Activated CD4-positive, alpha-beta T cell treated with anti-CD3 and anti-CD28 coated beads, Interleukin-2, amount 10 ng/mL, durations not matched to agents 24 days and 14 days (primary cell): ENCODE measurements at places on chromosomes 5 and 9.

GRCh38 chr5:10036136-10036815 lies 213.4 kb downstream of the ATPSCKMT start:
- no peak overlapping the region for H3K27ac ChIP-seq
- no peak overlapping the region for H3K4me3 ChIP-seq
- no peaks in the 10 kb centered on the region for H3K4me1 ChIP-seq
- no peak for DNase-seq
- H3K36me3 ChIP-seq: no peaks in the 10 kb centered on the region

DNA sequence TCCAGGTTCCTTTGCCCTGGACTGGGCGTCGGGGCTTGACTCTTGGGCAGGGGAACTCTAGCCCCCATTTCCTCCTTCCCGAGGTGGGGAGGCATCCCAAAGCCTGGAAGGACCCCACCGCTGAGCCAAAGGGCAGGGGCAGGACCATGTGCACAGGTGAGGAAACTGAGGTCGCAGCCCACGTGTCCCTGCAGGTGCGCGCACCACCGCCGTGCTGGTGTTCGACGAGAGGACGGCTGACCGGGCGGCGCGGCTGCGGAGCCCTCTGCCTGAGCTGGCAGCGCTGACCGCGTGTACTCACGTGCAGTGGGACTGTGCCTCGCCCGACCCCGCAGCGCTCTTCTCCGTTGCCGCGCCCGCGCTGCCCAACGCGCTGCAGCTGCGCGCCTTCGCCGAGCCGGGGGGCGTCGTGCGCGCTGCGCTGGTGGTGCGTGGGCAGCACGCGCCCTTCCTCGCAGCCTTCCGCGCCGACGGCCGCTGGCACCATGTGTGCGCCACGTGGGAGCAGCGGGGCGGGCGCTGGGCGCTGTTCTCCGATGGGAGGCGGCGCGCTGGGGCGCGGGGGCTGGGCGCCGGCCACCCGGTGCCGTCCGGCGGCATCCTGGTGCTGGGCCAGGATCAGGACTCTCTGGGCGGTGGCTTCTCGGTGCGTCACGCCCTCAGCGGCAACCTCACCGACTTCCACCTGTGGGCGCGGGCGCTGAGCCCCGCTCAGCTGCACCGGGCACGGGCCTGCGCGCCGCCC lies 2.8 kb downstream of the ADGRD2 start:
- H3K4me1 ChIP-seq: no peaks in the 10 kb centered on the region
- H3K36me3 ChIP-seq: no peaks in the 10 kb centered on the region
- H3K27me3 ChIP-seq: peaks cover 27% of the 10 kb centered on the region
- DNase-seq: no peak
- H3K27ac ChIP-seq: no peak overlapping the region

DNA sequence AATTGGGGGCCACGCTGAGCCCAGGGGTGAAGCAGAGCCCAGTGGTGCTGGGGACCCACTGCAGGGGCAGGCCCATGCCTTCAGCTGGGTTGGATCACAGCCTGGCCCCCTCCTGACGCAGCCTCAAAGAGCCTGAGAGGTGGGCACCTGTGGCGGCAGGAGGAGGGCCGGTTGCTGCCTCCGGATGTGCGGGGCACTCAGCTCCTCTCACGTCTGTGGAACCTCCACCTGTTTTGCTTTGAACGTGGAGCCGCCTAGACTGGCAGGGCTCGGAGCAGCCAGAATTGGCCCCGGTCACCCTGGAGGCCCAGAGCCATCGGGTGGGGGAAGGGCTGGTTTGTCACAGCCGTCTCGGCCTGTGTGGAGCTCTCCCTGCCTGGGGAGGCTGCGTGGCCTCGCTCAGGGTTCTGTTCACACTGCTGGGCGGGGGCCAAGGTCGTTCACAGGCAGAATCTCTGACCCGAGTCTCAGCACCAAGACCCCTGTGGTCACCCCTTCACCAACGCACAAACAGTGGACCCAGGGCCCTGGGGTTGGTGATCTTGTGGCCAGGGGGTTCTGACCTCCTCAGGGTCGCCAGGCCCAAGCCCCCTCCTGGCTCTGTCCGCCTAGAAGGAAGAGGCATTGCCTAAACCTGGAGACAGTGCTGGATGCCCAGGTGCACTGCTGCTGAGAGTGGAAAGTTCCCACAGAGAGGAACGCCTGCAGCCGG lies 9.2 kb upstream of the SLC9A3 start:
- H3K4me1 ChIP-seq: peaks cover 10% of the 10 kb centered on the region
- DNase-seq: no peak
- H3K27me3 ChIP-seq: peaks cover 30% of the 10 kb centered on the region
- no peaks in the 10 kb centered on the region for H3K36me3 ChIP-seq
- H3K27ac ChIP-seq: no peak overlapping the region

- no peaks in the 10 kb centered on the region for H3K36me3 ChIP-seq
- H3K27me3 ChIP-seq: no peaks in the 10 kb centered on the region
- H3K4me3 ChIP-seq: no peak overlapping the region
- DNase-seq: no peak
- no peaks in the 10 kb centered on the region for H3K4me1 ChIP-seq
Observed at GRCh38 chr5:67648201-67648671, 451.6 kb upstream of the CD180 start.

- H3K4me1 ChIP-seq: no peaks in the 10 kb centered on the region
- H3K4me3 ChIP-seq: no peak overlapping the region
- peaks cover 2% of the 10 kb centered on the region for H3K27me3 ChIP-seq
Observed at GRCh38 chr5:65364907-65365306, 116.8 kb downstream of the ADAMTS6 start.

GRCh38 chr5:137340881-137341280 lies 158.2 kb downstream of the SPOCK1 start:
- H3K4me1 ChIP-seq: no peaks in the 10 kb centered on the region
- no peak for DNase-seq
- H3K27ac ChIP-seq: no peak overlapping the region
- no peaks in the 10 kb centered on the region for H3K36me3 ChIP-seq
- H3K4me3 ChIP-seq: no peak overlapping the region

- no peak for DNase-seq
- no peak overlapping the region for H3K4me3 ChIP-seq
- H3K4me1 ChIP-seq: peaks cover 25% of the 10 kb centered on the region
- H3K36me3 ChIP-seq: no peaks in the 10 kb centered on the region
Observed at GRCh38 chr9:22210936-22211335, 201.8 kb upstream of the CDKN2B start.

GRCh38 chr9:37290940-37291485 lies 131.5 kb upstream of the GRHPR start:
- DNase-seq: no peak
- peaks cover 35% of the 10 kb centered on the region for H3K4me1 ChIP-seq
- no peaks in the 10 kb centered on the region for H3K27me3 ChIP-seq
- H3K36me3 ChIP-seq: peaks cover 21% of the 10 kb centered on the region
- H3K4me3 ChIP-seq: peak overlapping the region; percentile 67

GRCh38 chr9:16425562-16426231 lies 444.8 kb downstream of the BNC2 start:
- H3K36me3 ChIP-seq: no peaks in the 10 kb centered on the region
- DNase-seq: no peak
- no peak overlapping the region for H3K27ac ChIP-seq
- no peaks in the 10 kb centered on the region for H3K4me1 ChIP-seq

GRCh38 chr9:15421532-15421931 lies 1.1 kb upstream of the SNAPC3 start:
- H3K4me3 ChIP-seq: peak overlapping the region; percentile 97
- peaks cover 5% of the 10 kb centered on the region for H3K27me3 ChIP-seq
- no peak for DNase-seq

DNA sequence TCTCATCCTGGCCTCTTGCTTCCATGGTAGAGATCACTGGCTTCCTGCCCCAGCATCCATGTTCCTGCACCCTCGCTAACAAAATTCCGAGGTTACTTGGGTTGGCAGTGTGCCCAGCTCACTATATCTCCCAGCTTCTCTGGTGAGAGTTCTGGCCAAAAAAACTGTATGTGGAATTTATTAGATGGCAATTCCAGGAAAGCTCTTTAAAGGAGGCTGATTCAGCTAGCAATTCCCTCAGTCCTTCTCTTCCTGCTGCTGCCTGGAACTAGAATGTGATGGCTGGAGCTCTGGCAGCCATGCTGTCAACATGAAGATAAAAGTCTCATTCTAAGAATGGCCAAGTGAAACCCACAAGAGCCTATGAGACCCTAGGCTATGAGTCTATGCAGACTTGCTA lies 88.8 kb downstream of the SECISBP2 start:
- H3K4me1 ChIP-seq: peaks cover 64% of the 10 kb centered on the region
- no peak for DNase-seq
- no peaks in the 10 kb centered on the region for H3K27me3 ChIP-seq
- H3K27ac ChIP-seq: peak overlapping the region; percentile 84
- peaks cover 83% of the 10 kb centered on the region for H3K36me3 ChIP-seq

GRCh38 chr9:86756576-86757381 lies 190.5 kb downstream of the GAS1 start:
- no peak overlapping the region for H3K4me3 ChIP-seq
- no peaks in the 10 kb centered on the region for H3K27me3 ChIP-seq
- H3K36me3 ChIP-seq: no peaks in the 10 kb centered on the region
- H3K4me1 ChIP-seq: no peaks in the 10 kb centered on the region

GRCh38 chr5:50745221-50745910 lies 78.9 kb downstream of the PARP8 start:
- peak overlapping the region; percentile 90 for H3K4me3 ChIP-seq
- H3K4me1 ChIP-seq: peaks cover 53% of the 10 kb centered on the region
- H3K27ac ChIP-seq: peak overlapping the region; percentile 91
- peaks cover 7% of the 10 kb centered on the region for H3K36me3 ChIP-seq

DNA sequence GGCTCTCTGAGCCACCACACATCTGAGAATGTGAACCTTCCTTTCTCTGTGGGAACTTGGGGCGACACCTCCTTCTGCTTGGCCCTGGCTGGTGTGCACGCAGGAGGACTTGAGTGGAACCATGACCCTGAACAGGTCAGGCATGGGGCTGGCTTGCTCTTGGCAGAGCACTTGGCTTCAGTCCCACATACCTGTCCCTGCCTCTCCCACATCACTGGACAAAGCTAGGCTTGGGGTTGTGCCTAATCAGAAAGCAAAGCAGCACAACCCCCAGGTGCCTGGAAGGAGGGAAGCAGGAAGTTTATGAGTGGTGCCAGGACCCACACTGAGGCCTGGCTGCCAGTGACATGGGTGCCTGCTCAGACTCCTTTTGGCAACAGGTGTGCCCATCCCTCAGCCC lies 13.2 kb downstream of the GADD45G start:
- peaks cover 21% of the 10 kb centered on the region for H3K4me1 ChIP-seq
- no peak overlapping the region for H3K27ac ChIP-seq
- H3K4me3 ChIP-seq: no peak overlapping the region
- DNase-seq: no peak
- H3K27me3 ChIP-seq: peaks cover 2% of the 10 kb centered on the region

GRCh38 chr9:4155221-4156026 lies 144.4 kb downstream of the GLIS3 start:
- no peak overlapping the region for H3K4me3 ChIP-seq
- DNase-seq: no peak
- H3K36me3 ChIP-seq: no peaks in the 10 kb centered on the region
- H3K4me1 ChIP-seq: no peaks in the 10 kb centered on the region

DNA sequence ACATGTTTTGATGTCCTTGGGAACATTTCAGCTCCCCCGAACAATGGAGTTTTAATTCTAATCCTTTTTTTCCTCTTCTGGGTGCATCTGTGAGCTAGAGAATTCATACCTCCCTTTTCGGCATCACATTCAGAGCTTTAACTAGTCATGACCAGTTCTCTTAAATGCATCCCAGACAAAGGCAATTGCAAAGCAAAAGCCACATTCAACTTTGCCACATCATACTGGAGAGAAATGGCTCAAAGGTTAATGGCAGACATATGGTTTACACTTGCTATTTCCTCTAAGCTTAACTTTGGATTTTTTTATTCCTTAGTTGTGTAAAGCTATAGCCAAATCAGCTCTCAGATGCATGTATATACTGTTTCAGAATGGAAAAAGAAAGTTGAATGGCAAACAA lies 153.3 kb downstream of the ESM1 start:
- H3K4me3 ChIP-seq: no peak overlapping the region
- no peak overlapping the region for H3K27ac ChIP-seq
- peaks cover 28% of the 10 kb centered on the region for H3K27me3 ChIP-seq
- no peaks in the 10 kb centered on the region for H3K36me3 ChIP-seq
- no peak for DNase-seq

GRCh38 chr9:87786423-87786822 lies 60.5 kb downstream of the CTSL start:
- peaks cover 2% of the 10 kb centered on the region for H3K4me1 ChIP-seq
- H3K27me3 ChIP-seq: no peaks in the 10 kb centered on the region
- H3K4me3 ChIP-seq: no peak overlapping the region
- H3K27ac ChIP-seq: no peak overlapping the region
- H3K36me3 ChIP-seq: no peaks in the 10 kb centered on the region

DNA sequence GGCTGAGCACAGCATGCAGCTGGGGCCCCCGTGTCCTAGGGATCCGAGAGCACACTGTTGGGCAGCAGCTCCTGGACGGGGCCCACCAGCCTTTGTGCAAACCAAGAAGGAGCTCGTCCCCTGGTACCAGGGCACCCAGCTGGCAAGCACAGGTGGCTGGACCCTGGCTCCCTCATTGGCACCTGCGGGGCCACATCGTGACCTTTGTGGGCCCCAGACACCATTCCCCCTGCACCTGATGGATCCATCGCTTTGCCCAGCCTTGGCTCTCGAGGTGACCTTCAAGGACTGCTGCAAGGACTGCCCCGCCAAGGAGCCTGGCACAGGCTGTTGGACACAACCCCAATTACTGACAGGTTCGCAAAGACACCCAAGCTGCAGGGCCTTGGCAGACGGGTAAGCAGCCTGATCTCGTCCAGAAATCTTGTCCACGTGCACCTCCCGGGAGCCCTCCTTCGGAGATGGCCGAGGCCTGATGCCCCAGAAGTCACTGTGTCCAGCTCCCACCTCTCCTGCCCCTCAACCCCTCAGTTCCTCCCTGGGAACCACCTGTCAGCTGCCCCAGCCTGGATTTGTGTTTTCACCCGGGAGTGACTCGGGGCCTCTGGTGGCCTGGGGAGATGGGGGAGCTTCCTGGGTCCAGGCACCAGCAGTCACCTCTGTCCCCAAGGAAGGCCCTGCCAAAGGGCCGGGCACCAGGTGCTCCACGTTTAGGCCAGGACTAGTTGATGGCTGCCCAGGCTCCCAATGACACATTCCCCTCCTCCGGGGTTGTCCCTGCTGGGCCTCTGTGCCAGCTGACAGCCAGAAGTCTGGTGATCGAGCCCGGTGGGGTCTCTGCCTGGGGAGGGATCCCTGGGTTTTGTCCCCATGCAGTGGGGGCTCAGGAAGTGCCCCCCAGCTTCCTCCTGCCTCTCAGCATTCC lies 137.1 kb upstream of the PPP1R26 start:
- no peak for DNase-seq
- H3K36me3 ChIP-seq: no peaks in the 10 kb centered on the region
- H3K27me3 ChIP-seq: peaks cover 2% of the 10 kb centered on the region
- H3K27ac ChIP-seq: no peak overlapping the region
- H3K4me1 ChIP-seq: no peaks in the 10 kb centered on the region

DNA sequence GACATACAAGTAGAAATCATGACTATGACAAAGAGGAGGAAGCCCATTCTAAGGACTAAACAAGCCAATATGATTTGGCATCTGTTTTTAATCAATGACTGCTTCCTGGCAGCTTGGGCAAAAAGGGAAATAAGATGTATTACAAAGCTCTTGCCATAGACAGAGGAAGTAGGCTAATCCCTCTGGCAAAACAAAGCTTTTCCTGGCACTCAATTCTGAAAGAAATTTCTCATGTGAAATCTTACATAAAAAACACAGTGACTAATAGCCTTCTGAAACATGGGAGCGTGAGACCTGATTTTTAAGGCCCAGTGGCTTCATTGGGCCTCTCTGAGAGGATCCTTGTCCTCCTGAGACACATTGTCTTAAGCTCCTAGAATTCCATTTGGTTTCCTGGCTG lies 93.6 kb downstream of the COL23A1 start:
- H3K36me3 ChIP-seq: no peaks in the 10 kb centered on the region
- no peak for DNase-seq
- H3K4me3 ChIP-seq: no peak overlapping the region
- H3K27ac ChIP-seq: no peak overlapping the region
- no peaks in the 10 kb centered on the region for H3K4me1 ChIP-seq
- H3K27me3 ChIP-seq: peaks cover 3% of the 10 kb centered on the region
